ENCODE measurements at places on chromosomes 1 and 21.

GRCh38 chr1:53401813-53402745, 57.1 kb upstream of the DMRTB1 start:
- no peak for DNase-seq

DNA sequence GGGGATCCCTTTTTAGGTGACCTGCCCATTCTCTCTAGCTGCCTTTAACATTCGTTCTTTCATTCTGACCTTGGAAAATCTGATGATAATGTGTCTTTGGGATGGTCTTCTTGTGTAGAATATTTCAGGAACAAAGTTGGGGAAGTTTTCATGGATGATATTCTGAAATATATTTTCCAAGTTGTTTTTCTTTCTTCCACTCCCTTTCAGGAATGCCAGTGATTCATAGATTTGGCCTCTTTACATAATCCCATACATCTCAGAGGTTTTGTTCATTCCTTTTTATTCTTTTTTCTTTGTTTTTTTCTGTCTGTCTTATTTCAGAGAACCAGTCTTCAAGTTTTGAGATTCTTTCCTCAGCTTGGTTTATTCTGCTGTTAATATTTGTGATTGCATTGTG, 13.9 kb upstream of the SCMH1 start:
- no peak for DNase-seq

GRCh38 chr1:166888373-166889111, 12.5 kb upstream of the TADA1 start:
- DNase-seq = no peak

- DNase-seq = no peak
Observed at GRCh38 chr1:53498555-53499131, 39.4 kb downstream of the DMRTB1 start.

DNA sequence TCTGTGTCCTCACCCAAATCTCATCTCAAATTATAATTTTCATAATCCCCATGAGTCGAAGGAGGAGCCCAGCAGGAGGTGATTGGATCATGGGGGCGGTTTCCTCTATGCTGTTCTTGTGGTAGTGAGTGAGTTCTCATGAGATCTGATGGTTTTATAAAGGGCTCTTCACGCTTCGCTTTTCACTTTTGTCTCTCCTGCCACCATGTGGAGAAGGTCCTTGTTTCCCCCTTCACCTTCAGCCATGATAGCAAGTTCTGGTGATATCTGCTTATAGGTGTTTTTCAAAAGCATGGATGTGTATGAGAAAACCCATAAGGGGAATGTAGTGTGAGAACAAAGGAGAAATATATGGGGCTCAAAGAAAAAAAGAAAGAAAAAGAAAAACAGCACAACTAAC, 405.9 kb upstream of the RGS18 start:
- DNase-seq = no peak

DNA sequence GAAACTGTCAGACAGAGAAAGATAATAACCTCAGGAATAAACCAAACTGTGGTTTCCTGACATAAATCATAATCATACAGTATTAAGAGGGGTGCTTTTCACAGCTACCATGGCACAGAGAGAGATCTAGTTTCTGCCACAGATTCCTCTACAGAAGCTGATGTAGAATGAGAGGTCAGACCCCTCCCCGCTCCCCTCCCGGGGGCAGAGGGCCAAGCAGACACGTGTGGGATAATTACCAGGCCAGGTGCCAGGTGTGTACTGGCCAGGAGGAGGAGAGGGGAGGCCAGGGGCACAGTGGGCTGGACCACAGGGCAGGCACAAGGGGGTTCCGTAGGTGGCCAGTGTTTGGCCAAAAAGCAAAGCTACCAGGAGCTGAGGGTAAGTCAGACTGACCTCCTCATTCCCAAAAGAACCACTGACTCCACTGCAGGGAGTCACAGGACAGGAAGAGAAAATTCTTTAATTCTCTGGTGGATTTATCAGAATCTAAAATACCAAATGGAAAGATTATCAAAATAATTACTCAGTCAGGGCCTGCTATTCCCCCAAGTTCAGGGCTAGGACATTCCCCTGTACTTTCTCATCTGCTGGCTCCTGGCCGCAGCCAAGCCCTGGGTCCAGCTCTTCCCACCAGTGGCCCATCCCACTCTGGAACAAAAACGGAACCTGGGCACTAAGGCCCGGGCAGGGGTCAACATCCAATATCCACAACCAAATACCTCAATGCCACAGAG, 30.0 kb downstream of the C2CD2 start:
- no peak for DNase-seq

- DNase-seq = no peak
Observed at GRCh38 chr21:31289702-31290101, 54.4 kb downstream of the TIAM1 start.

- no peak for DNase-seq
Observed at GRCh38 chr1:214503553-214503952, 47.8 kb downstream of the PTPN14 start.

- DNase-seq = no peak
Observed at GRCh38 chr1:19484798-19485361, 459 bp downstream of the CAPZB start.

DNA sequence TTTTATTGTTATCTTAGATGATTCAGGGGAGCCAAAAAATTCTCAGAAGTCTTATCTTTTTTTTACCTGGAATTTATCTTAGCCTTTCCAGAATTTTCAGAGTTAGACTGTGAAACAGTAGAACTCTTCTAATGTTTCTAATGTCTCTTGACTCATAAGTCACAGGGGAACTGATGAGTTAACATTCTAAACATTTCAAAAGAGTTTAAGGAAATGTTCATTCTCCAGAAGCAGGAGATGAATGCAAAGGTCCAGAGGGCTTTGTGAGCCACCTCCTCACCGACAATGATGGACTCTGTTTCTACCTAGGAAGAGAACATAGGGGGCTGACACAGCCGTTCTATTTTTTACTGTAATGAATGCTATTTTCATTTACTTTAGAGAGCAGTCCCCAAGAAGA, 157.5 kb downstream of the BRINP2 start:
- no peak for DNase-seq

- DNase-seq = no peak
Observed at GRCh38 chr1:50424884-50425375, 1.7 kb upstream of the DMRTA2 start.

DNA sequence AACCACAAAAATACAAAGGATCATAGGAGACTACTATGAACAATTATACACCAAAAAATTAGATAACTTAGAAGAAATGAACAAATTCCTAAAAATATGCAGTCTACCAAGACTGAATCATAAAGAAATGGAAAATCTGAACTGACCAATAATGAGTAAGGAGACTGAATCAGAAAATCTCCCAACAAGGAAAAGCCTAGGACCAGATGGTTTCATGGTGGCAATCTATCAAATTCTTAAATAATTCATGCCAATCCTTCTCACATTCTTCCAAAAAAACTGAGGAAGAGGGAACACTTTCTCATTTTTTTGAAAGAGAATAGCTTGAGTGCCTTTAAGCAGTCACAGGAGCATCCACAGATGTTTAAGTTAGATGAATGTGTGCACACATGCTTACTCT, 31.8 kb upstream of the DISP1 start:
- no peak for DNase-seq

DNA sequence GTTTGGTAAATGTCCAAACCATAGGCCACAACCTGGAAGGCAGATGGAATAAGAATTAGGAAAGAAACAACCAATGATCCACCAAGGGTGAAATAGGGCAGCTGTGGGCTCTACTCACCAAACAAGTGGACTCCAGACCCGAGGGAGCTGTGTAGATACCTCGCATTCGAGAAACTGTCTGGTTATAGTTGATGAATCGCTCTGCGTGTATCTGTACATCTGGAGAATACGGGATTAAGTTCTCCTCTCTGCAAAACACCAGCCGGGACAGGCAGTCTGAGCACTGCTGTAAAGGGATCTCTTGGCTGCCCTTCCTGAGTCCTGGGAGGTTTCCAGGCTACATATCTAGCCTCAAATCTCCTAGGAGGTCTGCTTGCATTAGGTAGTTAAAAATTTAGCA, 9.4 kb upstream of the UBR4 start:
- no peak for DNase-seq

GRCh38 chr1:226737819-226738420, 1.2 kb downstream of the ITPKB start:
- no peak for DNase-seq

GRCh38 chr1:96364576-96364975, 357.0 kb upstream of the PTBP2 start:
- DNase-seq = no peak

DNA sequence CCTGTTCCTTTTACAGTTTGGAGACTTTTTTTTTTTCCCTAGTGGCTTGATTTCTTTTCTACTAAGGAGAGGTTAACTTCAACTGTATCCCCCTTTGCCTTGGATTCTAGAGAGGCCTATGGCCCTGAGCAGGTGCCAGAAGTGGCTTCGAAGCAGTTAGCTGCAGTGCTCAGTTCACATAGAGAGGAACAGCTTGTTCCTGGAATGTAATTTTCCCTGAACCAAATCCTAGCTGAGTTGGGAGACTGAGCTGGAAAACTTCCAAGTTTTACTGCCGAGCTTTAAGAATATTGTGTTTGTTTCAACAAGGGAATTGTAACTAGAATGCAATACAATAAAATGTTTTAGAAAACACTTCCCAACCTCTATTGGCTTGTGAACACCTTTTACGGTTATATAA, 17.5 kb downstream of the RD3 start:
- no peak for DNase-seq

DNA sequence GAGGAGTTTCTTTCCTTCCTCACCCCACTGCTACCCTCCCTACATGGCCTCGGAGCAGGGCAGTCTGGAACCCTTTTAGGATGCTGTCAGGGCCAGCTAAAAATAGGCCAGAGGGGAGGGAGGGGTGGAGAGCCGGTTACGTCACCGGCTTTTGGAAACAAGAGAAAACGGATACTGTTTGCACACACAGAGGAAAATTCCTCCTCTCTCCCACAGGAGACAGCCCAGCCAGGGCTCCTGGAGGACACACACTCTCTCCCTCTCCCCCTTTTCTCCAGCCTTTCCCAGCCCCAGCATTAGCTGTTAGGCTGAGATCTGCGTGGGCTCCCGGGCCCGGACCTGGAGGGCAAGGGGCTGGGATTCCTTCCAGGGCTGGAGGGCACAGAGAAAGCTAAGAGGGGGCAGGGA, 20.0 kb upstream of the ALDH4A1 start:
- no peak for DNase-seq

- DNase-seq = no peak
Observed at GRCh38 chr1:63723602-63724001, 50.2 kb upstream of the ROR1 start.

DNA sequence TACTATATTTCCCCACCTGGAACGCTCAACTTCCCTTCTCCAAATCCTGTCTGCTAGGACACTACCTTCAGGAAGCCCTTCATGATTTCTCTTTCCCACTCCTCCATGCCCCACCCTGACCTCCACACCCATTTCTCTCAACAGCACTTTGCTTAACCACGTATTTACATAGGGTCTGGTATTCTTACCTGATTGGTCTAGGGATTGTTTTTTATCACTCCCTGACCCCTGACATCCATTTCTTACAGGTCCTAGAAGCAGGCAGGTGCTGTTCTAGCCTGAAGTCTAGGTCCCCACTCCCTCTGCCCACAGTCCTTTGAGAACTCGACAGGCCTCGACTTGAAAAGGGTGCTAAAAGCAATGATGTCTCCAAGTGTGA, 47.5 kb downstream of the DMAP1 start:
- no peak for DNase-seq

DNA sequence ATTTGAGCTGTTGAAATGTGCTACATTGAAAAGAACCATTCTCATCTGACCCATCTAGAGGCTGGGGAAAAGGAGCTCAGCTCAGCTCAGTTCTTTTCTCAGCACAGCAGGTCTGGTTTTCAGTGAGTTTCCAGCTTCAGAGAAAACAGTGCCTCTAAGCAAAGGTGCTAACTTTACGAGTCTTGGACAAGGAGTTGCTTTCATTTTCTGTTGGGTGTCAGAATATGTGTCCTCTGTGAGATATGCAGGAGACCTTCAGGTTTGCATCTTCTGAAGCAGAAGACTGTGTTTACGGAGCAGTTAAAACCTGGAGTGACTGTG, 321.3 kb upstream of the USP24 start:
- DNase-seq = no peak

GRCh38 chr1:52059321-52059720, 3.2 kb downstream of the BTF3L4 start:
- DNase-seq = no peak

All from 8988T (cell line).